Activated CD4-positive, alpha-beta T cell treated with anti-CD3 and anti-CD28 coated beads, Interleukin-2, amount 10 ng/mL, durations not matched to agents 7 days and 5 days (primary cell): ENCODE measurements at places on chromosomes 2 and 18. TPM values are rescaled to one million over a fixed set of nuclear protein-coding genes. Genes with fewer than 3 reads are reported as not detected.

Gene SLC9A4
- 0.07 TPM for total RNA-seq

DNA sequence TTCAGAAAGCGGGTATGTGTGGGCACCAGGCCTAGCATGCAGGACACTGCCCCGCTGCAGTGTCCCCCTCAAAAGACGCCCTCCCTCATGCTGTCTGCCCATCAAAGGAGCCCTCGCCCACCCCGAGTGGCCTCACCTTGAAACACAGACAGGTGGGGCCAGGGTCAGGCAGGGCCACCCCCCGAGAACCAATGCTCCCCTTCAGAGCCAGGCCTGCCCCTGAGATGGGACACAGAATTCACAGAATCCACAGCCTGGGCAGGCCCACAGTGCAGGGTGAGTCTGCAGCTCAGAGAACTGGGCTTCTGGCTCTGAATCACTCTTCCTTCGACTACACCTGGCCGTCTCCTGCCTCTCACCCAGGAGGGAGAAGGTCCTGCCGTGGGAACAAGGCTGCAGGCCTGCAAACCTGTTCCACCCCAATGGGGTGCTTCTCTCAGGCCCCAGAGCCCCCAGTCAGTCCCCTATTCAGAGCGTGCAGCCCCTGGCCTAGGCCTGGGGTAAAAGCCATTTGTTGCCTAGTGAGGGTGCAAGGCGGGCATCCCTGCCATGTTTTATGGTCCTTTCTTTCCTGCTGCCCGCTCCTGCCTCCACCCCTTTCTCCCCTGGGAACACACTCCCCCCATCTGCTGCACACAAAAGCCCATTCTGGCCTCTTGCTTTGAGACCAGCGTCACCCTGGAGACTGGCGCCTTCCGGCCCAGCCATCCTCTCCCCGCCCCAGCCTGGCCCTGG, 11.3 kb upstream of the ARHGEF4 start:
- peaks cover 17% of the 10 kb centered on the region for H3K4me1 ChIP-seq
- DNase-seq, result no peak
- H3K36me3 ChIP-seq, result no peaks in the 10 kb centered on the region
- no peak overlapping the region for H3K27ac ChIP-seq
- H3K4me3 ChIP-seq, result no peak overlapping the region

GRCh38 chr2:230868947-230869913, 4.5 kb downstream of the ITM2C start:
- H3K4me1 ChIP-seq, result peaks cover 44% of the 10 kb centered on the region
- peaks cover 4% of the 10 kb centered on the region for H3K27me3 ChIP-seq
- no peak overlapping the region for H3K4me3 ChIP-seq
- no peaks in the 10 kb centered on the region for H3K36me3 ChIP-seq

DNA sequence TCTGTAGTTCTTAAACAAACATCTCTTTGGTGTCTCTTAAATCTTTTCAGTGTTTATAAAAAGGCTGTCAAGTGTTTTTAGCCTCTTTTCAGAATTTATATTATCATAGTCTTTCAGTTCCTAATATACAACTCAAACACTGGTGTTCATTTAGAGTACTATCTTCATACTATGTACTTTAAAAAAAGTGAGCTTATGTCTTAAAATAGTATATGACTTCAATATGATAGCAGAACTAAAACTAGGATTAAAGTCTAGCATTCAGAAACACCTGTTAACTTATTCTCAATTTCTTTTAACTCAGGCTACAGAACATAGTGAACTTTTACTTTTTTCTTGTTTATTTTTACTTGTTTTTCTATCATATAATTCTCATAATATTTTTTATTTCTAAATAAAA, 14.7 kb upstream of the IKZF2 start:
- H3K4me3 ChIP-seq, result no peak overlapping the region
- H3K27ac ChIP-seq, result no peak overlapping the region
- DNase-seq, result no peak
- H3K36me3 ChIP-seq, result no peaks in the 10 kb centered on the region
